Kasumi-1 (cell line): ENCODE measurements at places on chromosomes 2 and 18.

DNA sequence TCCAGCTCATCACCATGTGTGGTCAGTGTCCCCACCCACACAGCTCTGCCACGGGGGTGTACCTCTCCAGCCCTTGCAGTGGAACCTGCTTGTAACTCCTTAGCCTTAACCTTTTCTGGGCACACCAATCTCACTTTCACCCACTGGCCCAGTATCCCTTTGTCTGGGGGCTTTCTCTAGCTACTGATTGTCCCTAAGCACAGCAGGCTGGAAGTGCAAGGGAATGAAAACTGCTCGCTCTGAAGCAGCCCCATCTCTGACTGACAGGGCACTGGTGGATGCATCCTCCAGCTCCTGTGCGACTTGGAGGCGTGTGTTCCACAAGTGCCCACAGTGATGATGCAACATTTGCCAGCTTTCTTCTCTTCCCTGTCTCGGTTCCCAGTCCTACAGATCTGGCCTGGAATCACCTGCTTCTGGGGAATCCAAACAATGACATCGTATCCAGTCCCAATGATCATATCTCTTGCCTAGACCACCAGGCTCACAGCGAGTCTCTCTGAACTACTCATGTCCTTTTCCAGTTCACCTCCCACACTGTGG lies 33.6 kb downstream of the SCTR start:
- DNase-seq: no peak

GRCh38 chr2:142745691-142746090 lies 131.8 kb upstream of the KYNU start:
- DNase-seq: no peak

DNA sequence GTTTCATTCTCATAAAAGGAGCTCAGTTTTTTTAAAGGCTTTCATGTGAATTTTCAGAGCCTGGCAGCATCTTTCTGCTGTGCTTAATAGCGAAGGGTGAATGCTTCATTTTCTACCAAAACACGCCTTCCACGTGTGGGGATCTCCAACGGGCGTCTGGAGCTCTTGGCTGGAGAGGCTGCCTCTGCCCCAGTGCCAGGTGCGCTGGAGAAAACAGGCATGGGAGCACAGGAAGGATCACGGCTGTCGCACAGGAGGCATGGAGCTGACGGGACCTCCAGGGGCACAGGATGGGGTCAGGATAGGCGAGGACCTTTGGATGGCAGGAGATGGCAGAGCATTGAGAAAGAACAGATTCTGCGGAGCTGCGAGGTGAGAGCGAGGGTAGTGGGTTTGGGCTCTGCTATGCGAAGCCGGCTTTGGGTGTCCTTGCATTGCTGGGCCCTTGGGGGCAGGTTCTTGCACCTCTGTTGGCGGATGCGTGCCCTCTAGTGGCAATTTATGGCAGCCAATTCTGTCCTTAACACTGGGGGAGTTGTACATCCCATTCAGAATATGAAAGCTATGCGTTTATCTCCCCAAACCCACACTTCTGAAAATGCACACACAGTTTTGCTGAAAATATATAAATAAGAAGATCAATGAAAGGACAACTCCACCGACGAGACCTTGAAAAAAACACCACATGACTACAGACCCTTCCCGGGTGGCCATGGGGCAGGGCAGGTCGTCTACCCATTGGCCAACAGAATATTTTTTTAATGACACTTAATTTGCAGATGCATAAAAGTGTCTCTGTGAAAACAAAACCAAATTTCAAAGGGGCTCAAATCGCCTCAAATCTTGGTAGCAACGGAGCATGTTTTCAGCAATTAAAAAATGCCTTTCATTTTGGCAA lies 90.4 kb upstream of the SLC35G4 start:
- DNase-seq: peak; percentile 82

DNA sequence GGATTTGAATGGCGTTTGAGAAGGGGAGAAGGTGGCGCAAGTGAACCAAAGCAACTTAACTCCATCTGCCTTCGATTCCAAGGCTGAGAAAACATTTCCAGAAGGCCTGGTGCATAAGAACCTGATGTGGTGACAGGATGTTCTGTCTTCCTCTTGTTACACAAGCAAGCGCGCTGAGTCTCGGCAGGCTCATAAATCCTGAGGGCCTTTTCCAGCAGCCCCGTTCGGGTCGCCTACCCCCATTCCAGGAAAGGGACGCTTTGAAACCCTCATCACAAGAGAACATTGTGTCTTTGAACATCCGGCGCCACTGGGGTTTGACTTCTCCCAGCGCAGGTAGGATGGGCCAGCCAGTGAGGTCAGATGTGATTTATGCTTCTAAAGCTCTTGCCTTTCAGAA lies 403.5 kb downstream of the SETBP1 start:
- no peak for DNase-seq
